ENCODE measurements at places on chromosomes 12 and 14. TPM values are rescaled to one million over a fixed set of nuclear protein-coding genes. Genes with fewer than 3 reads are reported as not detected.

Gene TMEM229B
- total RNA-seq = 7.5 TPM

Gene GPR132
- not detected for total RNA-seq

Gene PAPLN
- 2.8 TPM for total RNA-seq

Gene MIP
- total RNA-seq = not detected

Data from glutamatergic neuron (in vitro differentiated cells).